Kidney (tissue), 22 donors: ENCODE measurements at places on chromosomes 7 and 10. TPM values are rescaled to one million over a fixed set of nuclear protein-coding genes. Genes with fewer than 3 reads are reported as not detected.
A peak's percentile ranks its signal among the peaks of the same experiment; 100 is the strongest.

STOX1 gene
- 1.5 TPM for total RNA-seq

NCF1 gene
- 8.4 TPM for total RNA-seq

PALD1 gene
- 14.4 TPM for total RNA-seq

DNA sequence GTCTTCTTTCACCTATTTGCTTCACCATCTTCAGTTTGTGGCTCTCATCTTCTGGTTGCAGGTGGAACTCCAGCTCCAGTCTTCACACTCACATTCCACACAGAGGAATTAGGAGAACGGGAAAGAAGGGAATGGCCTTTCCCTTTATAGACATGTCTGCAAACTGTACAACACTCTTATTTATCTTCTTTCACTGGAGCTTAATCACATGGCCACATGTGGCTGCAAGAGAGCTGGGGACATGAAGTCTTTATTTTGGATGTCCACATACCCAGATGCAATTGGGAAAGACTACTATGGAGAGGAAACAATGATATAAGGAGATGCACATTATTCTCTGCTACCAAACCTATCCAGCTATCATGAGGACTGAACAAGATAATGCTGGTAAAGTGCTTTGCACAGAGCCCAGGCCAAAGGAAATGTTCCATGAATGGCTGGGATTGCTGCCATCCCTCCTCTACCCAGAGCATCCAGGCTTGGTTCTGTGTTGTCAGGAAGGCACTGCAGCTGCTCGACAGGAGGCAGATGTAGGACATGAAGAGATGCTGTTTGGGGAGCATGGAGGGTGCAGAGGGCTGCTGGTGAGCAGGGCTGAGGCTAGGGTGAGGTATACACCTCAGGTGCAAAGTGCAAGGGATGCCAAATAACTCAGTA, 183.8 kb upstream of the TBX20 start:
- no peaks in the 10 kb centered on the region for H3K4me1 ChIP-seq
- H3K27me3 ChIP-seq: no peaks in the 10 kb centered on the region
- DNase-seq: no peak
- no peaks in the 10 kb centered on the region for H3K36me3 ChIP-seq

- H3K27me3 ChIP-seq: no peaks in the 10 kb centered on the region
- DNase-seq: no peak
- no peak overlapping the region for H3K27ac ChIP-seq
Observed at GRCh38 chr7:154841731-154842331, 161.1 kb downstream of the PAXIP1 start.

DNA sequence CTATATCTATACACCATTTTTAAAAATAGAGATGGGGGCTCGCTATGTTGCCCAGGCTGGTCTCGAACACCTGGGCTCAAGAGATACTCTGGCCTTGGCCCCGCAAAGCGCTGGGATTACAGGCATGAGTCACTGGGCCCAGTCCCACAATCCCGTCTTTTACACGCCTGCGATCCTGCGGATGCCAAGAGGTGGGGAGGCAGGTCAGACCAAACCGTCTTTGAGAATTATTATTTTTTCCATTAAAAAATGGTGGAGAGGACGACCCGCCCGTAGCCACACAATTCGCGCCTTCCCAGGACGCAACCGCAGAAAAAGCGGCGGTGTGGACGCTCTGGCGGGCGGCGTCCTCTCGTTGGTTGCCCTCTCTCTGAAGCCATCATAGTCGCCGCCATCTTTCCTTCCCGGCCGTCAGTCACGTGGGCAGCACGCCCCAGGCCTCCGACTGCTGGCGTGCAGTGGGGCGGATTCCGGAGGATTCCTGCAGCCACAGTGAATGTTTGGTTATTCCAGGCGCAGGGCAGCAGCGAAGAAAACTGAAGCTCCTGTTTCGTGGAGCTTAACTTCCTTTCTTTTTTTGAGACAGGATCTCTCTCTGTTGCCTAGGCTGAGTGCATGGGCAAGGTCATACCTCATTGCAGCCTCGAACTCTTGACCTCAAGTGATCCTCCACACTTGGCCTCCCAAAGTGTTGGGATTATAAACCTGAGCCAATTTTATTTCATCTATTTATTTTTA, 9.9 kb upstream of the EPHB4 start:
- peak overlapping the region; percentile 68 for H3K4me3 ChIP-seq
- H3K27ac ChIP-seq: peak overlapping the region; percentile 83
- DNase-seq: peak; percentile 97
- no peaks in the 10 kb centered on the region for H3K27me3 ChIP-seq
- H3K4me1 ChIP-seq: peaks cover 9% of the 10 kb centered on the region

GRCh38 chr10:130044067-130045061, 66.3 kb downstream of the C10orf143 start:
- H3K4me3 ChIP-seq: no peak overlapping the region
- DNase-seq: no peak
- H3K4me1 ChIP-seq: no peaks in the 10 kb centered on the region
- H3K27ac ChIP-seq: no peak overlapping the region
- H3K27me3 ChIP-seq: no peaks in the 10 kb centered on the region
